Stimulated activated CD4-positive, alpha-beta T cell treated with anti-CD3 and anti-CD28 coated beads, Interleukin-1b, Interleukin-23, amount 100 ng/mL, for 4 hours (primary cell): ENCODE measurements at places on chromosomes 3 and 15.

GRCh38 chr3:5504135-5504534 lies 316.6 kb downstream of the EDEM1 start:
- no peak for DNase-seq

- DNase-seq = peak; percentile 76
Measured at GRCh38 chr15:88897456-88898194, 2.3 kb upstream of the HAPLN3 start.

- no peak for DNase-seq
Measured at GRCh38 chr15:89278307-89278706, 34.5 kb downstream of the FANCI start.

DNA sequence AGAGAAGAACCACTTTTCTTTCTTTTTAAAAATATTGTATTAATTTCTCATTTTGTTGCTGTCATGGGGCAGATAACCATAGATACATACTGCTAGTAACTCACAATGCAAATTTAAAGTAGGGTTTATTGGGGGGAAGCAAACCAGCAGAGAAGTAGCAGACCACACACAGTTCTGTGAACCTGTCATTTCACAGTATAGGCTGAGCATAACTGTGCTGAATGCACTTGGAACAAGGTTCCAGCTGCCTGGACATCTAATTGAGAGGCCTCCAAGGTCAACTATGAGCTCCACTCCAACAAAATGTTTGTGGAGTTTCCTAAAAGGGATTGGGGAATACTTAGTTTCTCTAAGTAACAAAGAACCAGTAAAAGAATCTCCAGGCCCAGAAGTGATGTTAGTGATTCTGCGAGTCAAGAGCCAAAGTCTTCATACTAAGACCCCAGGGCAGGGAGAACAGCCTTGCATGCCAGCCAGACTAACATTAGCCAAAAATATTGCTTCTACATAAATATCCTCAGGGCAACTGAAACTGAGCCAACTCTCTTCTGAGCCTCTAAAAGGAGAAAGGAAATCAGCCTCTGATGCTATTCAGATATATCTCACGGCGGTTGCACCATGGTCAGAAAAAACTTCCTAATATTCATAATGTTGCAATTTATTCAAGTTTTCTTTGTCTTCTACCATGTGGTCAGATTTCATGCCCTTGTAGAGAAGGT lies 856.4 kb upstream of the ALCAM start:
- DNase-seq = no peak

DNA sequence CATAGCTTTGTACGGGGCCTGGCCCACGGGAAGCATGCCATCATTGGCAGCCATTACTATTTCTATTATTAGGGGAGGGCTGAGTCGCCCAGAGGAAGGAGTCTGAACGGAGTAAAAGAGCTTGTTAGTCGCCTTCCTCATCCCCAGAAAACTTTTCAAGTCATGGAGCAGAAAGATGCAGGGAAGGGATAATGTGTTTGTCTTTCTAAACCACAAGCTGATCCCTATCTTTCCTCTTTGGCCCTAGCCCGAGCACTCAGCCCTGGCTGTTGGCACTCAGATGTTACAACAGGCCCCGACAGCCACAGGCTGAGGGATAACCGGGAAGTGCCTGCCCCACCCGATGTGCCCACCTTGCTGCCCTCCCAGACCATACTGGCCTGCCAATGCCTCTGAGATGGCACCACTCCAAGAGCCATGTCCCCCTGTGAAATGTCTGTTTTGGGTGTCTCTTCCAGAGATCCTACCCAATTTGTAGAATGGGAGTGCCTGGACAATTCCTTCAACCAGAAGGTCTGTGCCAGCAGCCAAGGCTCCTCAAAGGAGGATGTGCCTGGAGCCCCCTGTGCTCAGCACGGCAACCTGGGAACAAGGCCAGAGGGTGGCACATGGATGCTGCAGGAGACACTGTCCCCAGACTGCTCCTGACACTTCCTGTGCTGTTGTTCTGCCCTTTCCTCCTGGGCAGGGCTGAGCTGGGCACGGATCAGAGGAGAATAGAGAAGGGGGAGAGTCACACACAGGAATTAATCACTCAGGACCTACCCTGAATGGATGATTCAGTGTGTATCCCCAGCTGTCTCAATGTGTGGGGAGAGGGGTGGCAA lies 10.8 kb downstream of the PAK6 start:
- DNase-seq = no peak

DNA sequence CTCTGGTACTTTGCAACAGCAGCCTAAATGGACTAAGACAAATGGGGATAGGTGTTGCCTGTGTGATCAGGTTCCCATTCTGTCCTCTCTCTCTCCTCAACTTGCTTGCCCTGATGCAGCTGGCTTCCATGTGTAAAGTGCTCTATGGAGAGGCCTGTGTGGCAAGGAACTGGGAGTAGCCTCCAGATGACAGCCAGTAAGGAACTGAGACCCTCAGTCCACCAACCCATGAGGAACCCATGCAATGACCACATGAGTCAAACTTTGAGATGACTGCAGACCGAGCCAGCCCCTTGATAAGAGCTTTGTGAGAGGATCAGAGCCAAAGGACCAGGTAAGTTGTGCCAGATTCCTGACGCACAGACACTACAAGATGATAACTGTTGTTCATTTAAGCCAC lies 74.6 kb upstream of the ADPGK start:
- no peak for DNase-seq

DNA sequence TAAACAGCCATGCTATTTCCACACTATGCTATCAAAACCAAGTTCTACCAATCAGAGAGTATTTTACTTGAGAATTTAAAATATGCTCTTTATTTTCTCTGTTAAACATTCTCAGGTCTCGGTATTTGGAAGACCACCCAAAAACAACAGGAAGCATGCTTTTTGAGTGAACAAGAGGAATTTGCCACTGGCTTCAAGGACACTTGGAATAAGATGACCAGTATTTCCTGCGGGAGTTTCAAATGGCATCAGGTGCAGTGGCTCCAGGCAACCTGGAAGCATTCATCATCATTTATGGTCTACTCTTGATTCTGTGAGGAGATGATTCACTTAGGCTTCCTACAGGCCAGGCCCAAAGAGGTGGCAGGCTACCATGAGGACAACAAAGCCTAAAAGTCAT lies 305.7 kb upstream of the ATP11B start:
- DNase-seq = no peak

DNA sequence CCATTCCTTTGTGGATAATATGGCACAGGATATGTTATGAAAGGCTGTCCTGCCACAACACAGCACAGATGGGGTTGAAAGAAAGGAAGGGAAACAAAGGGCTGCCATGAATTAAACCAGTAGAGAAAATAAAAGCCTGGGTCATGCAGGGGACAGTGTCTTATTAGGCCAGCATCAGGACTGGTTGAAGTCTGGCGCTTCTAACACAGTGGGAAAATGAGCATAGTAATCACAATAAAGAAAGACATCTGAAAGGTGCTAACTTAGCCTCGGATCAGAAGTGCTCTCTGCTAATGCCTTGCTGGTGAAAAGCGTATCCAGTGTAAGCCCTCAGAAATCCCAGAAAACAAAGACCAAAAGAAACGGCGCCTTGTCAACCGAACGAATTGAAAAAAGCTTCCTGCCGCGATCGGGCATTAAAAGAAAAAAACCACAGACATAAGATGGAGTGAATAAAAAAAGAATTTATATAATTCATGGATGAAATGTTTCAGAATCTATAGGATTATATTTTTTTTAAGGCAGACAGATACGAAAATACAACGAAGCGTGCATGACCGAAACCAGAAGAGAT lies 566 bp upstream of the MKRN3 start:
- no peak for DNase-seq
